PC-3 (cell line): ENCODE measurements at places on chromosomes 5 and 9. TPM values are rescaled to one million over a fixed set of nuclear protein-coding genes. Genes with fewer than 3 reads are reported as not detected.

DNA sequence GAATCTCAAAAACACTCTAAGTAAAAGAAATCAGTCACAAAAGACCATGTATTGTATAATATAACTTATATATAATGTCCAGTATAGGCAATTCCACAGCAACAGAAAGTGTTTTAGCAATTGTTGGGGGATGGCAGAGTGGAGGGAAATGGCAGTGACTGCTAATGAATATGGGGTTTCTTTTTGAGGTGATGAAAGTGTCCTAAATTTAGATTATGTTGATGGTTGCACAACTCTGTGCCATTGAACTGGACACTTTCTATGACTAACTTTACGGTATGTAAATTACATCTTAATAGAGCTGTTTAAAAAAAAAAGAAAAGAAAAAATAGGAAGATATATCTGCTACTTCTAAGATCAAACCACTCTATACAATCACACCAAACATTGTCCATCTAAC, 124.9 kb upstream of the ZNF462 start:
- DNase-seq = no peak

The MEGF10 gene
- not detected in 2 replicates for total RNA-seq

The HMHB1 gene
- not detected in 2 replicates for total RNA-seq

The NME5 gene
- total RNA-seq = 0.40 and 0.44 TPM in 2 replicates

The AIF1L gene
- 23.7 and 27.0 TPM in 2 replicates for total RNA-seq

DNA sequence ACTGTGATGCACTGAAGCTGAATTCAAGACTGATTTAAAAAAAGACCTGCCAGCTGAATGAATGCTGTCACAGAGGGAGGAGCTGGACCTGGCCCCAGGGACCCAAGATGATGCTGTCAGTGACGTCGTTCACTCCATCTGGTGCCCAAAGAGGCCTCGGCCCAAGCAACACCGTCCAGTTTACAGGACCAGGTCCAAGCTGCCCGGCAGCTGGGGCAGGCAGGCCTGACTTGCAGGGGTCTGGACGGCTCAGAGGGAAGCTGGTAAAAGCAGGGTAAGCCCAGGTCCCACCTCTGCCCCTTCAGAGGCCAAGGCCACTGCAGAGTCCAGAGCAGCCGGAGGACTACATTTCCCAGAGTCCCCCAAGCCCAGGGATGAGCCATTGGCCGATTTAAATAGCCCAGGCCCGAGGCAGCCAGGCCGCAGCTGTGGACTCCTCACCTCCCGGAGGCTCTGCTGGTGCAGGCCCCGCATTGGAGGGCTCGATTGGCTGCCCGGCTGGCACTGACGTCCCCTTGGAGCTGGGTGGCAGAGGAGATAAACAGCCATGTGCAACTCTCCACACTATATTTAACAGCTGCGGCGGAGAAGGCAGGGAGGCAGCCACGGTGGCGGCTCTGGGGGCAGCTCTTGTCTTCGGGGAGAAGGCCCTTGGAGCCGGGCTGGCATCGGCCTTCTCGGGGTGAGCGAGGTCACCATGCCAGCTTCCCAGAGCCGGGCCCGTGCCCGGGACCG, at the start of gene PLPP7:
PLPP7 (plus strand) TSS at position 423 of the 735 bp plus-strand sequence; CDS start at position 698, 275 bp downstream.
- DNase-seq = no peak

The CDX1 gene
- not detected in 2 replicates for total RNA-seq

The PRRX2 gene
- 0.47 and 1.3 TPM in 2 replicates for total RNA-seq

DNA sequence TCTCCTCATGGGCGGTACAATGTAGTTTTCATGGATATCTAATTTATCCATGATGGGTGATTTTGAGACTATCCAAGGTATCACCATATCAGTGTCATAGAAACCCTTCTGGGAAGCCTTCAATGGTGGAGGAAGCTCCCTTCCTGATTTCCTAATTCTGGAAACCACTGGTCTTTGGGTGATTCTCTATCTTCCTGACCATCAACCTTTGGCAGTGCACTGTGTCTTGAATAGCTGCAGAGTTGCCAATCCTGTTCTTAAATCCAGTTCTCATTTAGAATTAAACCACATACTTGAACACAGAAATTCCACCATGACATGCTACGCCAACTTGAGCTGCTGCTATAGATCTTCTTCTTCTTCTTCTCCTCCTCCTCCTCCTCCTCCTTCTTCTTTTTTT, 161.7 kb upstream of the KLF9 start:
- no peak for DNase-seq

- no peak for DNase-seq
Observed at GRCh38 chr9:18362901-18363685, 110.9 kb upstream of the ADAMTSL1 start.

- DNase-seq = no peak
Observed at GRCh38 chr9:108845947-108846346, 9.8 kb downstream of the ACTL7B start.

DNA sequence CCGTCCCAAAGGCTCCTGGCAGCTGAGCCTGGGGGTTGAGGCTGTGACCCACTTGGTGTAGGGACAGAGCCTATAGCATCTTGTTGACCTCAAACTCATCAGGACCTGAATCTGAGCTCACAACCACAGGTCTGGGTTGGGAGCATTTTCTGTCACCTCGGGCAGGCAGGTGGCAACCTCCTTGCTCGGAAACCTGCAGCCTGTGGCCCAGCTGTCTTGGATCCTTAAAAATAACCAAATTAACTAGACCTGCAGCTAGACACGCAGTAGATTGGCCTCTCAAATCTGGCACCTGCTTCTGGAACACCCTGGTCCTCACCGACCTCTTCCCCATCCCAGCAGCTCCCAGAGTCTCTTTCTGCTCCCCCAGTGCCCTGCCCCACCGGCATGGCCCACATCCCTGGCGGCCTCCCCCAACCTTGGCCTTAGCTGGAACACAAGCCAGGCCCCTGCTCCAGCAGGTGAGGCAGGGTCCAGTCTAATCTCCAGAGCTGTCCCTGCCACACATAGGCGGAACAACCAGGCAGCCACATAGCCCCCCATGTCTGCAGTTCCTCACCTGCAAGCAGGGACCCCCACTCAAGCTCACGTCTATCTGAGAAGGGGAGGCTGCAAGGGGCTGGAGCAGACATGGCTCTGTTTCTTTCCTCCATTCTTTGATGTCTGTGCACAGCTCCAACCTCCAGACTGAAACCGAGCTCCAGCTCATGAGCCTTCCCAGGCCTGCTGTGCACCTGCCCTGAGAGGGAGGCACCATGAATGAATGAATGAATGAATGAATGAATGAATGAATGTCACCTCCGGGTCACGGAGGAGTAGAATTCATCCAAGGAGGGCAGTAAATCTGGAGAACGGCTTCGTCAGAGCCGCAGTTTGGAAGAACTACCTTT, 28.3 kb downstream of the PAEP start:
- DNase-seq = no peak

DNA sequence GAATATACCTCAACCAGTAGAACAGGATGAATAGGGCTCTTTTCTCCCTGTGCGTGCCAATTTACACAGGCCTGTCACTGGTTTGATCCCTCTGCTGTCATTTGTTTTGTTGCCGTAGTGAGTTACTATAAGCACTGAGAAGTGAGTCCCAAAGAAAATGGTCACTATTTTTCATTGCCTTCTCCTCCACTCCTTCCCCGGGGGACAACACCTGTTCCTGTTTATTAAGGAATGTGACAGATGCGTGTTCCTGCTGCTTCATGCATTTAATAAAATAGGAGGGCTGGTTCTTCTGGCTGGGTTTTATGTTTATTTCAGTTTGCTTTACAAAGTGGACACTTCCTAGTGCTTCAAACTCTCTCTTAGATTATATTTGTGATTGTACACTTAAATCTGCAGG, 6.4 kb downstream of the THBS4 start:
- DNase-seq = no peak

The GALNT12 gene
- 14.8 and 24.8 TPM in 2 replicates for total RNA-seq

GRCh38 chr5:2699686-2700085, 51.8 kb downstream of the IRX2 start:
- DNase-seq = no peak

The IL17B gene
- not detected in 2 replicates for total RNA-seq

DNA sequence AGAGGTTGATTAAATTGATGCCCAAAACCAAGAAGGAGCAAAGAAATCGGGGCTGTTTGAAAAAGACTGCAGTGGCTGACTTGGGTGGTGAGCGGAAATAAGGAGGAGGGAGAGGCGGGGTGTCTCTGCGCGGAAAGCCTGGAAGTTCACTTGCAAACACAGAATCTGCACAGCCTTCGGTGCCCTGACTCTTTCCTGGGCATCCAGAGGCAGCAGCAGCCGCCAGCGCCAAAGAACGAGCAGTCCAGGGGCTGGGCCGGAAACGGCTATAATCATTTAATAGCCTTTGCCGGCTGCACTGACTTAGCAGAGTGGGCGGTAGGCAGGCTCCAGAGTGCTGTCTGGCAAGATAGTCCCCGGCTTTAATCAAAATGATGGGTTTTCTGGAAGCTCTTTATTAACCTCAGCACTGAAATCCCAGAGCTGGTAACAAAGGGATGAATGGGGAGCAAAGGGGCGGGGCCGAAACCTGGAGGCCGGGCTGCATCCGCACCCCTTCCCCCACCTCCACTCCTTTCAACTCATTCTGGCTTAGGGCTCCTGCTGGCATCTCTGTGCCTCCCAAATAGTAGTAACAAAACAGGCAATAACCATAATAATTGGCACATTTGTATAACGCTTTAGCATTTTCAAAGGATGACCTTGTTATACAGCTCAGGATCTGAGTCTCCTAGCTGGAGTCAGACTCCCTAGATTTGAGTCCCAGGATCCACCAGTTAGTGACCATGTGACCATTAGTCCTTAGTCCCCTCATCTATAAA, 35.7 kb downstream of the PCDHAC2 start:
- DNase-seq = peak; percentile 48

DNA sequence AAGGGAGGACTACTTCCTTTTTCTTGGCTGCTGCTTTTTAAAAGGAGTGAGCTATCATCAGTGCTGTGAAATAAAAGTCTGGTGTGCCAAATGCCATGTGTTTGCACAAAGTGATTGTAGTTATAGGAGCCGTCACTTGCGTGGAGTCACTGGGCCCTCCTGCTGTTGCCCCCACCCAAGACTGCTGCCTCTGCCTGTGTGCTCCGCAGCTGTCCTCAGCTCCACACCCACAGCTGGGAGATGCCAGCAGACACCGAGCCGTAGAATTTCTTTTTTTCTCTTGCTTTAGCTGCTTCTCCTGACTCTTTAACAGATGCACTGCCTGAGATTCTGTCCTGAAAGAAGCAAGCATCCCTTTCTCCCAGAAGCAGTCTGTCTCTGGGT, 9.8 kb upstream of the GLE1 start:
- DNase-seq = no peak

DNA sequence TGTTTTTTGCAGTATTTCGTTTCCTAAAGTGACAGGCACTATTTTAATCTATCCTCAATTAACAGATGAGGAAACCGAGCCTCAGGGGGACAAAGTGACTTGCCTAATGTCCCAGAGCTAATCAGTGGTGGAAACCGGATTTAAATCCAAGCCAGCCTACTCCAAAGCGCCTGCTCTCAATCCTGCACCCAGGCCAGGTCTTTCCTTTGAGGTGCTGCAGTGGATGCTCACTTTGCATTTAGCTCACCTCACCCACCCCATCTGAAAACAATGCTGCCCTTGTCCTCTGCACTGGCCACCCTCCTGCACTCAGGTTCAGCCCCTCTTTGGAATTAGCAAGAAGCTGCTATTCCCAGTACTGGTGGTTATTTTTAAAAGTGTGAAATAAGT, 16.0 kb downstream of the ANGPTL2 start:
- DNase-seq = no peak

- DNase-seq = no peak
Observed at GRCh38 chr9:33186457-33187168, 19.5 kb upstream of the B4GALT1 start.

GRCh38 chr5:169923988-169924387, 56.3 kb downstream of the INSYN2B start:
- DNase-seq = no peak

The PPP3R2 gene
- total RNA-seq = not detected in 2 replicates

DNA sequence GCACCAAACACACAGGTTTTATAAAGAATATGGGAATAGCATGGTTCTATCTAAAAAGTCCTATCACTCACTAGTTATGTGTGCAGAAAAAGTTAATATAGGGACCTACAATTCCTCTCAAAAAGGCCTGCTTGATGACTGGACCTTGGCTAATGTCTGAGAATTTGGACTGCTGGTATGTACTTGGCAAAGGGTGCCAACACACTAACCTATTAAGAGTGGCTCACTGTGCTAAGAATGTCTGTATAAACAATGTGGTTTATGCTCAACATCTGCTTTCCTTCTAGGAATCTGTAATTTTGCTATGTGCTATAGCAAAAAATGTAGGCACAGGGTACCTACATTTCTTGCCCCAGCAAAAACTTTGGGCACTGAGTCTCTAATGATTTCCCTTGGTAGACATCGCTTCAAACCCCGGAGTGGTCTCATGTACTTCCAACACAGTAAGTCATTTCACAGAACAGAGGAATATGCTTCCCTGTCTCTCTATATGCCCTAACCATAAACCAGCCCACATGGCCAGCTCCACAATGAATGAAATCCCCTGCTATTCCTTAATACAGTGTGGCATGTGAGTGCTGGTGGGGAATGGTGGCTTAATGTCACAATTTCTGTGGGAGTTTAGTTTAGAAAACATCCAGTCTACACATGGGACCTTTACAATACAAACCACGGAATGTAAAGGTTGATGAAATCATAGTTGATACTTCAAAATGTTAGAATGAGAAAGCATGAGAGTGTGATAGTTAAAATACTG, 101.7 kb downstream of the UBAP2 start:
- DNase-seq = peak; percentile 83

The KCNV2 gene
- not detected in 2 replicates for total RNA-seq

The CLINT1 gene
- total RNA-seq = 125 and 131 TPM in 2 replicates

The LVRN gene
- total RNA-seq = not detected in 2 replicates

The TOPORS gene
- 11.2 and 11.4 TPM in 2 replicates for total RNA-seq

GRCh38 chr9:119881898-119882297, 512.7 kb upstream of the BRINP1 start:
- DNase-seq = no peak

DNA sequence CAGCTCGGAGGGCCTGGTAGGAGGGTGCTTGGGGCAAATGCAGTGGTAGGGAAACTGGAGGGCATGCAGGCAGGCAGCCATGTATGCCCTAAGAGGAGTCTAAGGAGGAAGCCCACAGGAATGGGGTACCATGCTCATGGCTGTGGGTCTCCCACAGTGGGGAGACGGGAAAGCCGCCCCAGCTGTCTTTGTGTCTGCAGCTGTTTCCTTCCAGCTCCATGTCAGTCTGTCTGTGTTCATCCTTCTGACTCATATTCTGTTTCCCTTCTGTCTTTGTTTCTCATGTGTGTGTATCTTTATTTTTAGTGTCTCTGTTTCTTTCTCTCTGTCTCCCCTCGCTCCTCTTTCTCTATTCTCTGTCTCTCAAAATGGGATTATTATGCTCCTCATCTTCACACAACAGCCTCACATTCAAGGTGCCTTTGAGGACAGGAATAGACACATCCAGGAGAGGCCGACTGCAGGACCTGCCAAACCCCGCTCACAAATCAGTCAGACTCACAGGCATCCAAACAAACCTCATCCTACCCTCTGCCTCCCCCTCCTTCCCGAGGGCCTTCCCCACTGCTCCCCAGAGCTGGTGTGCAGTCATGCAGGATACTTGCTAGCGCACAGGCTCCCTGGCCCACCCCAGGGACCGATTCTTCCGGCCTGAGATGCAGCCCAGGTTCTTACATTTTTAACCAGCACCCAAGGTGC, 68.4 kb upstream of the RARS1 start:
- DNase-seq = no peak

The APBB3 gene
- 11.4 and 13.6 TPM in 2 replicates for total RNA-seq

- DNase-seq = peak; percentile 71
Observed at GRCh38 chr9:33942471-33943083, 106.1 kb downstream of the UBAP2 start.

GRCh38 chr9:130172858-130173665, 858 bp downstream of the NCS1 start:
- no peak for DNase-seq

- DNase-seq = no peak
Observed at GRCh38 chr9:89675058-89675742, 70.4 kb downstream of the GADD45G start.

The GLRA1 gene
- not detected in 2 replicates for total RNA-seq

- DNase-seq = no peak
Observed at GRCh38 chr5:147750065-147750464, 32.5 kb downstream of the JAKMIP2 start.
